ENCODE measurements at places on chromosomes 11 and 22.

DNA sequence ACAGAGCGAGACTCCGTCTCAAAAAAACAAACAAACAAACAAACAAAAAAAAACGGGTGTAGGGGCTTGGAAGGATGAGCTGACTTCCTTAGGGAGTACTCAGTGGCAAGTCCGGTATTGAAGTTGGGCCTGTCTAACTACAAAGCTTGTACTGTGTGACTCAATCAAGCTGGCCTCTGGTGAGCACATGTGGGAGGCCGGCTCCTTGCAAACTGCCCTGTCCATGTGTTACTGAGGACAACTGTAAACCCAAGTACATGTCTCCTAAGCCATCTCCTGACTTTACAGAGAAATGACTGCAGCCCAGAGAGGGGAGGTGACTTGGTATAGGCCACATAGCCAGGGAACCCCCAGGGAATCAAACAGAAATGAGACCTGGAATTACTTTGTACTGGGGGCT, 11.6 kb downstream of the RIBC2 start:
- DNase-seq = no peak

- DNase-seq = no peak
Measured at GRCh38 chr11:120023120-120023519, 114.8 kb downstream of the TRIM29 start.

GRCh38 chr11:95922536-95923438, 1.1 kb downstream of the MTMR2 start:
- DNase-seq = no peak

GRCh38 chr22:49156662-49157285, 670.9 kb downstream of the BRD1 start:
- no peak for DNase-seq

DNA sequence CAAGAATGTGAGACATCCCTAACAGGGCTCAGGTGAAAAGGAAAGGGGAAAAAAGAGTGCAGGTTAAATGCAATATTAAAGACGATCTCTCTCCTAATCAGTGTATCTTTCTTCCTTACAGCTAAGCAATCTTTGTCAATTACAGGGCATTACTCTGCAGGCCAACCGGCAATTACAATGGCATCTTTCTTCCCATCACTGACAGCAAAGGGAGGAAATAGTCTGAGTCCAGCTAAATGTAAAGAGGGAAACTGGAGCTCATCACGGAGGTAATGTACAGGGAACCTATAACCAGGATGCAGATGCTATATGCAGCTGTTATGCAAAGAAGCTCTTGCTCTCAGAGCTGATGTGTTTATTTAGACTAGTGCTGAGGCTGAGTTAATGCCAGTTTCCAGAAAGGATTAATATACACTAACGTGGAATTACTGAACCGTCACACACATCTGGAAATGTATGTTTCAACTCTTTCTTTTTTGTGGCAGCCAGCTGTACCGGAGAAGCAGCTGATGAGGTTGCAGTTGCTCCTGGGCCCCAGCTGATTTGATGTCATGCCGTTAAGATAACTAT, 121.6 kb downstream of the KIRREL3 start:
- DNase-seq = no peak

Measured in right hindlimb (tissue), 1 donor.